Right ventricle myocardium superior (tissue), 1 donor: ENCODE measurements at places on chromosomes 1 and 21. TPM values are rescaled to one million over a fixed set of nuclear protein-coding genes. Genes with fewer than 3 reads are reported as not detected.

The RBM34 gene
- 50.1 TPM for total RNA-seq

The CD1C gene
- 0.19 TPM for total RNA-seq

DNA sequence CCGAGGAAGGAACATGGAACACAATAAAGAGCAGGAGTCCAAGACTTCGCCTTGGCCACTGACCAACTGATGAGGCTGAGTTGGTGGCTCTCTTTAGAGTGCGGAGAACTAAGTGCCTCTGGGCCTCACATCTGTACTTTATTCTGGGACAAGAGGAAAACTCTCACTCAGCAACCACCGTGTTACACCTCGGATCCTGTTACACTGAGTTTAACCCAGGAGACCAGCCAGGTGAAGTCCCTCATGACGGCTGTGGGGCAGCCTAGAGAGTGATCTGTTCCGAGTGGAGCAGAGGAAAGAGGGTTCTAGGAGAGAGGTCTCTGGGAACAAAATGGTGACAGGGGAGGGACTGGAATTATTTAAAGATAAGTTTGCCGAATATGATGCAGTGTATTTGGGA lies 33.5 kb upstream of the AGL start:
- no peak for DNase-seq

DNA sequence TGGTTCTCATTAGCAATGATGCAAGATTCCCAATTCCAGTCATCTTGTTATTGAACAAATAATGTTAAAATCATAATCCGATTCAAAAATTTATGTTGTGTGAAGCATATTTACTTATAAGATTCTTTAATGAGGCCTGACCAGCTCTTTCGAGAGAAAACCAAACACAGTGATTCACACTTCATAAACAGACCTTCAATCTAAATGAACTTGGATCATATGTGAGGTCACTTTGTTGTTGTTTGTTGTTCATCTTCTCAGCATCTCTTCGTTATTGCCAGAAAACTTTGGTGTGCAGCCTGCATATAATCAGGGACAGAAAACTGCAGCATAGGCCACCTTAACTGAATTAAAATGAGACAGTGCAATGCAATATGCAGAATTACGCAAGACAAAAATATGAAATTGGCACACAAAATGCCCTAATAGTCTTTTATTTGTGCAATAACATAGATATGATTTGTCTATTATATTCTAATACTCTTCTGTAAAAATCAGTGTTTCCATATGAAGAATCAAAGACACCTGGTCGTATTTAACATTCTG lies 30.1 kb downstream of the NCAM2 start:
- no peak for DNase-seq

The MFSD2A gene
- total RNA-seq = 0.22 TPM

The SPATA45 gene
- not detected for total RNA-seq
